ENCODE measurements at places on chromosomes 12 and 14.

DNA sequence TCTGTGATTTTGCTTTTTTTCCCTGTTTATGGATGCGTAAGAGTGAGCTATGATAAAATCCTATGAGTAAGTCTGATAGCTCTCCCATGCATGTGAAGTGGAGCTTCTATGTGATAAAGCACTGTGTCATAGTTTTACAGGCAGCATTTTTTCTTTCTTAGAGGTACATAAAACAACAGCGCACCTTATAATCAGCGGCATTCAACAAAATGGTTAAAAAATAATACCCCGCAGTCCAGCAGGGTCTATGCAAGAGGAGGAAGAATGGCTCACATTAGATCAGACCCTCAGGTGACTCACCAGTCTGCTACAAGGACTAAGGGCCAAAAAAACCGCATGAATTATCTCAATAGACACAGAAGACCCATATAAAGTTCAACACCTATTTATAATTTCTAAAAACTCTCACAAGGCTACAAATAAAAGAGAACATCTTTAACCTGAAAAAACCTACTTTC is 33.0 kb upstream of the TMEM179 start:
- no peak for DNase-seq

DNA sequence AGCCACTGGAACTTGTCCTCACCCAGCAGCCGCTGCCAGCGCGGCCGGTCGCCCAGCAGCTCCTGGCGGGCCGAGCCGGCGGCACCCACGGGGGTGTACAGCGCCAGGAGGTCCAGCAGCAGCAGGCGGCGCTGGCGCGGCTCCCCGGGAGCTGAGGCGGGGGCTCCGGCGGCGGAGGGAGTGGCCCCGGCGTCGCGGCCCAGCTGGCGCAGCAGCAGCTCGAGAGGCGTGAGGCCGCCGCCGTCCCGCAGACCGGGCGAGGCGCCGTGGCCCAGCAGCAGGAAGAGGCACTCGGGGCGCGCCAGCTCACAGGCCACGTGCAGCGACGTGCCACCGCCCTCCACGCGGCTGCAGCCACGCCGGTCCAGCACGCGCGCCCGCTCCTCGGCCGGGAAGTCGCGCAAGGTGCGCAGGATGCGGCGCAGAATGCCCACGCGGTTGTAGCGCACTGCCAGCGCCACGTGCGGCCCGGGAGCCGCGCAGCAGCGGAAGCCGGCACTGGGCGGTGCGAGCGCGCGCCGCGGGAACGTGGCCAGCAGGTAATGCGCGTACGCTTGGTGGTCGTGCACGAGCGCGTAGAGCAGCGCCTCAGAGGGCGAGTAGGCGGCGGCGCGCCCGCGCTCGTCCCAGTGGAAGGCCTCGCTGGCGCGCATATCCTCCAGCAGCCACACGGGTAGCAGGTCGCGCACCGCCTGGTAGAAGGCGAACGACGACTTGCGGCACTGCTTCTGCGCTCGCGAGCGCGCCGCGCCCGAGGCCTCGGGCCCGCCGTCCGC is 2.3 kb downstream of the ANKRD9 start:
- no peak for DNase-seq

GRCh38 chr12:32893458-32893857 is 3.1 kb downstream of the PKP2 start:
- no peak for DNase-seq

- no peak for DNase-seq
Observed at GRCh38 chr12:10400829-10401228, 8.7 kb downstream of the KLRC4 start.

DNA sequence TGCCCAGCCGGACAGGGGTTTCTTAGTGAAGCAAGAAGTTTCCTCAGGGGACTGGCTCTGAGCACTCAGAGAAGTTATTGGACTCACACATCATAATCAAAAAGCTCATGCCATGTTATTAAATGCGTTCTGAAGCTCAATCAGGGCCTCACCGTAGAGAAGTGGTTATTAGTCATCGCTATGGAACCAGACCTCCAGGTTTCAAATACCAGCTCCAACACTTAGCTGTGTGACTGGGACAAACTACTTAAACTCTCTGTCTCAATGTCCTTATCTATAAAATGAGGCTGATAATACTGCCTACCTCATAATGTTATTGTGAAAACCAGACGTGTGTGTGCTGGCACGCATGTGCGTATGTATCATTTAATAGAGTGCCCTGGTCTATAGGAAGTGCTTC is 7.3 kb downstream of the STAT6 start:
- DNase-seq, result no peak

- DNase-seq, result no peak
Observed at GRCh38 chr14:20492486-20492885, 12.9 kb upstream of the RNASE10 start.

DNA sequence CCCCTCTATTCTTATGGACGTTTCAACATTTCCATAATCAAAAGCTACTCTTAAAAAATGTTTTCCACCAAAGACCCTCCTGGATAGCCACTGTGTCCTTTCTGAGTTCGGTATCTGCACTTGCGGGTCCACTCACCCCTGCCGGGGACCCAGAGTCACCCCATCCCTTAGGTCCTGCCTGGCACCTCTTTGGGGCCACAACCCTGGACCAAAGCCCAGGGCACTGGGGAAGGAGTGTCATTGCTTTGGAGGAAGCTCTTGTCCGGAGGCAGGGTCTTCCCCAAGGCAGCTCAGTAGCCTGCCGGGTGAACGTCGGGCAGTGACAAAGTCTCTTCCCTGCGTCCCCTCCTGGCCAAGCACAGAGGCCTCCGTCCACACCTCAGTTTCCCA is 129.6 kb downstream of the RFLNA start:
- no peak for DNase-seq

GRCh38 chr14:81474148-81474492 is 59.5 kb downstream of the SEL1L start:
- DNase-seq, result no peak

GRCh38 chr14:100703386-100704220 is 23.1 kb upstream of the DLK1 start:
- no peak for DNase-seq
